ENCODE measurements at places on chromosomes 3 and 15.

- no peak for DNase-seq
Measured at GRCh38 chr15:51313074-51313393, 25.4 kb downstream of the CYP19A1 start.

DNA sequence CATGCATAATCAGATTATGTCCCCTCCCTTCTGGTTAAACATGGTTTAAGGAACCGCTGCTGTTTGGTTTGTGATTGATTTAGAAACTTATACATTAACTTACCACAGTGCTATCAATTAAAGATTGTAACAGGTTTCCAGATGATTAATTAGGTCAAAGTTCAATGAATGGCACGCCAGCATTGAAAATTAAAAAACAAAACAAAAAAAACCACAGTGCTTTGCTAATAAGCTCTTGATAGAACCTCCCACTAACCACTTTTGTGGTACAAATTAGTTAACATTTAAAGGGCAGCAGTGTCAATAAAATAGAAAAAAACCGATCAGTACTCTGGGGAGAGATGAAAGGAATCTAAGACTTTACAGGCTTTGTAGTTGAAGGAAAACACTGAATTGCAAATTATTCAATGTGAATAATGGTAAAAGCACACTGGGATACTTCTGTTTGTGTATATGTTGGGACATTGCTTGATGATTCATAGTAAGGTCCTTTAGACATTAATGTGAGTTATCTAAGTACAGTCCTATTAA, 7.6 kb upstream of the C3orf38 start:
- DNase-seq: no peak

DNA sequence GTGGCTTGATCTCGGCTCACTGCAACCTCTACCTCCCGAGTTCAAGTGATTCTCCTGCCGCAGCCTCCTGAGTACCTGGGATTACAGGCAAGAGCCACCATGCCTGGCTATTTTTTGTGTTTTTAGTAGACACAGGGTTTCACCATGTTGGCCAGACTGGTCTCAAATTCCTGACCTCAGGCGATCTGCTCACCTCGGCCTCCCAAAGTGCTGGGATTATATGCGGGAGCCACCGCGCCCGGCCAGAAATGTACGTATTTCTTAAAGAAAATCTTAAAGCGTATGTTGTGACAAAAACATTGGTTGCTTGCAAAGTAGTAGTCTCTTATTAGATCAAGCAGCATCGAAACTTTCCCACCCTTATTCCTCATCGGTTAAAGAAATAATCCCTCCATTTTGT, 748.9 kb upstream of the NR2F2 start:
- DNase-seq: no peak

- no peak for DNase-seq
Measured at GRCh38 chr3:31892916-31893573, 88.0 kb downstream of the OSBPL10 start.

DNA sequence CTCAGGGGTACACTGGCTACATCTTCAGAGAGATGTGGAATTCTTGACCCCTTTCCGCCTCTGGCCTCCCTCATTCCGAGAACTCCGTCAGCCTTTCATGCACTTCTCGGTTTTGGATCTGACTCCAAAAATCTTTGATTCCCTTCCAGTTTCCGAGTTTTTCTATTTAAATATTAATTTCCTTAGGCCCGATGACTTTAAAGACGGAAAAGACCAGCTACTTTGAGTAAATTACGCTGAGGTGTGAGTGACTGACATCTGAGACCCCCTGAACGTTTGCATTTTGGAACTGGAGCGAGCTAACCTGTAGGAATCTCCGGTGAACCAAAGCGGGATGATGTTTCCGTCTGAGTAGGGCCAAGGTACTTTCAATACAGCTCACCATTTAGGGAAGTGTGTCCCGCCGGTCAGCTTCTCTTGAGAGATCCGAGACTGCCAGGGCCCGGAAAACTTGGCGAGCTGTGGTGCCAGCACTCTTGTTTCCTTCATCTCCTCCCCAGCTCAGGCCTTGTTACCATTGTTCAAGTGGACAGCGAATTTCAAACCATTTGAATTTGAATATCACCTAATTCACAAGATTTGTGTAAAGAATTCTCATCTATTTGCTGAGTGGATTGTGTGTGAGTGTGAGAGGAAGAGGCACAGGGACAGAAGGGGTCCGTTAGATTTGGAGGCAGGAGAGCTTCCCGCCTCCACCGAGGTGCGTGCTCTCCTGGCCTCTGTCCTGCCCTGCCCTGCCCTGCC, 5.4 kb downstream of the SOX14 start:
- no peak for DNase-seq

All from stimulated activated CD4-positive, alpha-beta T cell treated with anti-CD3 and anti-CD28 coated beads, TNF-alpha, amount 100 ng/mL, for 24 hours (primary cell).